ENCODE measurements at places on chromosomes 16 and 17.

- no peak for DNase-seq
Observed at GRCh38 chr17:27445971-27446370, 10.3 kb upstream of the KSR1 start.

DNA sequence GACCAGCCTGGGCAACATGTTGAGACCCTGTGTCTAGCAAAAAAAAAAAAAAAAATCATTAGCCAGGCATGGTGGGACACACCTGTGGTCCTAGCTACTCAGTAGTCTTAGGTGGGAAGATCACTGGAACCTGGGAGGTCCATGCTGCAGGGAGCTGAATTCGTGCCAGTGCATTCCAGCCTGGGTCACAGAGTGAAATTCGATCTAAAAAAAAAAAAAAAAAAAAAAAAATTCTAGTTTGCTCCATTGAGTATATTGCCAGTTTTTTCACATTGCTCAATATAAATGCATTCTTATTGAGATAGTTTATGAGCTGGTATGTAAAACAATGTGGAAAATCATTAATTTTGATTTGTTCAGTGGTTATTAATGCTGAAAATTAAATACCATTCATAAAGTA is 52.0 kb downstream of the ABHD15 start:
- no peak for DNase-seq

DNA sequence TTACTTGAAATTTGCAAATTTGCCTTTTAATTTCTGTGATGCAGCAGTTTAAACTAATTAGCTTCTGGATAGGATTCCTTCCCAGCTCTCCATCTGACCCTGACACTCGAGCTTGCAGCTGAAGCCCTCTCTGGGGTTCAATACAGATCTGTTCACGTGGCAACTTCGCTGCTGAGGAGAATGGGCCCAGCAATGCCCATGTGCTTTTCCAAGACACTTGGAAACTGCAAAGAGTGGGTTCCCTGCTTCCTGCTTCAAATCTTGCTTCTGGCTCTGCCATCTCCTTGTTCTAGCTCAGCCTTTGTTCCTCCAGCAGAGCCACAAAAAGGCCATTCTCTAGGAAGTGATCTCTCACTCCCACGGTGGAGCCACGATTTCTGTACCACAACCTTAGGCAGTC is 50.0 kb upstream of the IRX6 start:
- DNase-seq = no peak

DNA sequence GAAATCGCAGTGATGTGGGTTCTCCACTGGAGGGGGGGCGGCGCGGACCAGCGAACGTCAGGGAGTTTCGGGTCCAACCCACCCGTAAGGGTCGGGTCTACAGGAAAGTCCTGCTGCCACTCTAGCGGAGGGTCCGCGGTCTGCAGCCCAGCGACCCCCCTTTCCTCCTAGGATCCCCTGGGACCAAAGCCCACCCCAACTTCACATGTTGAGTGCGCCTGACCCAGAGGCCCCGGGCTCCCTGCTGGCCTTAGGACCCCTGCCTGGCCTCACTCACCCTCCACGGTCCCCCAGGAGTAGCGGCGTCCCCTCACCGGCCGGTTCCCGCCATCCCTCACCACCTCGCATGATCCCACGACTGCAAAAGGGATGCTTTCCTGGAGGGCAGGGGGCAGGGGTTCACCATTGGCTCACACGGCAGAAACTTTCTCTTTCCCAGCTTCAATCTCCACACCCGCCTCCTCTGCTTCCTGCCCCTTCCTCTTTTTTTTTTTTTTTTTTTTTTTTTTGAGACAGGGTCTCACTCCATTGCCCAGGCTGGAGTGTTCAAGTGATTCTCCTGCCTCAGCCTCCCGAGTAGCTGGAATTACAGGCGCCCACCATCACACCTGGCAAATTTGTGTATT is 3.1 kb downstream of the SEPTIN1 start:
- no peak for DNase-seq

GRCh38 chr16:67326472-67327309 is at the start of the genes KCTD19 and LRRC36:
KCTD19 (minus strand) TSS chr16:67326741; CDS start chr16:67326707, 34 bp downstream.
LRRC36 (plus strand) TSS chr16:67326815; CDS start chr16:67326863, 48 bp downstream.
- no peak for DNase-seq

DNA sequence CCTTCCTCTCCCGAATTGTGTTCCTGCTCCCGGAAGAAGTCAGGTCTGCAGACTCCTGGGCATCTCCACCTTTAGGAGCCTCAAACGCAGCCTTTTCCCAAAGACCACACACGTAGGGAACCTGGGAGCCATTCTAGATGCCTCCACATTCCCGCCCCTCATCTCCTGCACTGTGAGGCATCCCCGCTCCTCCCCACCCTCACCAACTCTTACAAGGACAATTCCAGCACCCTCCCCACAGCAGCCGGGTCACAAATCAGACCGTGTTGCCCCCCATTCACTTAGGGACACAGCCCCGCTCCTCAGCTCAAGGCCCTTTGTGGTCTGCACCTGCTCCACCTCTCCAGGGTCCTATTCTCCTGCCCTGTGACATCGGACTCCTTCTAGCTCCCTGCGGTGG is 49.6 kb downstream of the ABR start:
- DNase-seq = no peak

DNA sequence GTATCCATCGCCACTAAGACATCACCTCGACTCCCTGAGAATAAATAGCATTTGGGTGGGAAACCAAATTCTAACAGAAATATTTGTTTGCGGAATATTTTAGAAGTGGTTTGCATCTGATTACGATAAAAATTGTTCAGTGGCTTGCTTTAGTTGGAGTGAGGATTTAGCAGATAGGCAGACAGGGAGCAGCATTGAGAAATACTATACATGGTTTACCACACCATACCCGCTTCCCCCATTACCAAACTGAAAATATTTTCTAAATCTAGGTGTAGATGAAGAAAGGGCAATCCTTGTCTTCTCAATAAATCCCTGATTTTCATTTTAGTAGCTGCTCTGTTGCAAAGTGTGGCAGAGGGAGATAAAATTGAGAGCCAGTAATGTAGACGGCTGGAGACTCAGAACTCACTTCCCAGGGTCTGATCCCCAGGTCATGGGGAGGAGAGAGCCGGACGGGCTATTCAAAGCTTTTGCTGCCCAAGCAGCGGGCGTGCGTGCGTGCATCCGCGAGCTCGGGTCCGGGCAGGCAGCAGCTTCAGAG is 808 bp upstream of the BAHCC1 start:
- no peak for DNase-seq

- DNase-seq = no peak
Observed at GRCh38 chr17:1946021-1946932, 78.9 kb downstream of the RTN4RL1 start.

GRCh38 chr16:49453983-49454382 is 80.4 kb downstream of the C16orf78 start:
- no peak for DNase-seq

GRCh38 chr16:88558457-88559442 is 11.5 kb upstream of the ZC3H18 start:
- DNase-seq = peak; percentile 68

GRCh38 chr17:43609613-43610385 is 51.9 kb downstream of the MEOX1 start:
- DNase-seq = no peak

- no peak for DNase-seq
Observed at GRCh38 chr17:2266045-2266864, 37.3 kb downstream of the SMG6 start.

DNA sequence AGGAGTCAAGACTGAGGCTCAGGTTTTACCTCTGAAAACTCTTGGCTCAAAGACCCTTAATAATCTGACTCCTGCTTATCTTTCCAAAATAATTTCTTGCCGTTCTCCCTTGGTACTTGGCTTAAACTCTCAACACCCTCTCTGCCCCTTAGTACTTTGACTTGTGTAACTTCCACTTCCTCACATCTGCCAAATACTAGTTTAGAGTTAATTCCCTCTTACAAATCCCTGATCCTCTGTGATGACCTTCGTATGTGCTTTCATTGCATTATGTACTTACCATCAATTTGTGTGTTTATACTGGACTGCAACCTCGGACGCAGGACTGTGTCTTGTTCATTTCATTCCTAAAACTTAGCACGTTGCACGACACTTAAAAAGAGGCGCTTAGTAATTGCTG is 35.2 kb downstream of the ZNF207 start:
- no peak for DNase-seq

GRCh38 chr16:83792391-83792790 is 15.4 kb upstream of the HSBP1 start:
- DNase-seq = no peak

GRCh38 chr16:58615280-58615679 is 14.3 kb downstream of the CNOT1 start:
- no peak for DNase-seq

DNA sequence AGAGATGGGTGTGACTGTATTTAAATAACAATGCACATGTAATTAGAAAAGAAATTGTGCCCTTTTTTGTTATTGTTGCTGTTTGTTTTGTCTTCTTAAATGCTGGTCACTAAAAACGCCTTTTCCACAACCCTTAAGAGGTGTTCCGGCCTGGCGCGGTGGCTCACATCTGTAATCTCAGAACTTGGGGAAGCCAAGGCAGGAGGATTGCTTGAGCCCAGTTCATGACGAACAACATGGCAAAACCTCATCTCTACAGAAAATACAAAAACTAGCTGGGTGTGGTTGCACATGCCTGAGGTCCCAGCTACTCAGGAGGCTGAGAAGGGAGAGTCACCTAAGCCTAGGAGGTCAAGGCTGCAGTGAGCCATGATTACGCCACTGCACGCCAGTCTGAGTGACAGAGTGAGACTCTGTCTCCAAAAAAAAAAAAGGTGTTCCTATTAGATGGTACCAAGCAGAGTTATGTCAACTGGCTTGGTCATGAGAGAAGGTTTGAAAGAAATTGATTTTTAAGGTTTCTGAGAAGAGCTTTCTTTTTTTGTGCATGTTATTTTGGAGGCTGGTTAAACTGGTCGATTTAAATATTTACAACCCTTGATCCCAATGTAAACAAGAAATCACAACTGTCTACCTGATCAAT is 23.5 kb upstream of the RFFL start:
- DNase-seq = no peak

DNA sequence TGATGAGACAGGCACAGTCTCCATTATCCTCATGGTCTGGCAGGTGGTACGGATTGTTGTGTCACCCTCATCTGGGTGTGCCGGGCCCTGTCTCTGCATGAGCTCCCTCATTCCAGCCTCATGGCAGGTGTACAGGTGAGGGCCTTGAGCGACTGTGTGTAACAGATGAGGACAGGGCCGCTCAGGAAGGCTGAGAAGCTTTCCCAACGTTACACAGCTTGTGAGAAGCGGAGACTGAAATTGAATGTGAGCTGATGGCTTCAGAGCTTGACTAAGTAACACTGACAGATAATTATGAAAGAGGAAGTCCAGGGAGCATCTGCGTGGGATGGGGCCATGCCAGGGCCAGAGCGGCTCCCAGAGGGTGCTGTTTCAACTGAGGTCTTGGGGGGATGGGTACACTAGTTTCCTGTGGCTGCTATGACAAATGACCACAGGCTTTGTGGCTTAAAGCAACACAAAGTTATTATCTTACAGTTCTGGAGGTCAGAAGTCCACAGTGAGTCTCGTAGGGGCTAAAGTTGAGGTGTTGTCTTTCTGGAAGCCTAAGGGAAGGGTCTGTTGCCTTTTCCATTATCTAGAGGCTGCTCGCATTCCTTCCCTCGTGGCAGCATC is 36.7 kb downstream of the CMIP start:
- peak; percentile 83 for DNase-seq

- DNase-seq = peak; percentile 81
Observed at GRCh38 chr17:79915850-79916430, 76.7 kb upstream of the CBX4 start.

DNA sequence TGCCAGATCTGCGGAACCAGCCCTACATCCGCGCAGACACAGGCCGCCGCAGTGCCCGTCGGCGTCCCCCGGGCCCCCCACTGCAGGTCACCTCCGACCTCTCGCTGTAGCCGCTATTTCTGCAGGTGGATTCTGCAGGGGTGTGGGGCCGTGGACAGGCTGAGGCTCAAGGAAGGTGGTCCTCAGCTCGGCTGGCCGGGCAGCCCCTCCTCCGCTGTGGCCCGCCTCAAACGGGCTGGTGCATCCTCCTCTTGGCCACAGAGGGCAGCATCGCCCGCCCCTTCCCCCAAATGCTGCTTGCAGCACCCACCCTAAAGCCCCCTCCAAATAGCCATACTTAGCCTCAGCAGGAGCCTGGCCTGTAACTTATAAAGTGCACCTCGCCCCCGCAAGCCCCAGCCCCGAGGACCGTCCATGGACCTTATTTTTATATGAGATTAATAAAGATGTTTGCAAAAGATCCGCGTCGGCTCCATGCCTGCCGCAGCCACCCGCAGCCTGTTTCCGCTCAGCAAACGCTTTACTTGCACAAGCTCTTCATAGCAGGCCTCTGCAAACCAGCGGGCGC is 14.9 kb downstream of the SPATA32 start:
- DNase-seq = no peak

- peak; percentile 65 for DNase-seq
Observed at GRCh38 chr16:69131839-69132423, 457 bp downstream of the CHTF8 start.

DNA sequence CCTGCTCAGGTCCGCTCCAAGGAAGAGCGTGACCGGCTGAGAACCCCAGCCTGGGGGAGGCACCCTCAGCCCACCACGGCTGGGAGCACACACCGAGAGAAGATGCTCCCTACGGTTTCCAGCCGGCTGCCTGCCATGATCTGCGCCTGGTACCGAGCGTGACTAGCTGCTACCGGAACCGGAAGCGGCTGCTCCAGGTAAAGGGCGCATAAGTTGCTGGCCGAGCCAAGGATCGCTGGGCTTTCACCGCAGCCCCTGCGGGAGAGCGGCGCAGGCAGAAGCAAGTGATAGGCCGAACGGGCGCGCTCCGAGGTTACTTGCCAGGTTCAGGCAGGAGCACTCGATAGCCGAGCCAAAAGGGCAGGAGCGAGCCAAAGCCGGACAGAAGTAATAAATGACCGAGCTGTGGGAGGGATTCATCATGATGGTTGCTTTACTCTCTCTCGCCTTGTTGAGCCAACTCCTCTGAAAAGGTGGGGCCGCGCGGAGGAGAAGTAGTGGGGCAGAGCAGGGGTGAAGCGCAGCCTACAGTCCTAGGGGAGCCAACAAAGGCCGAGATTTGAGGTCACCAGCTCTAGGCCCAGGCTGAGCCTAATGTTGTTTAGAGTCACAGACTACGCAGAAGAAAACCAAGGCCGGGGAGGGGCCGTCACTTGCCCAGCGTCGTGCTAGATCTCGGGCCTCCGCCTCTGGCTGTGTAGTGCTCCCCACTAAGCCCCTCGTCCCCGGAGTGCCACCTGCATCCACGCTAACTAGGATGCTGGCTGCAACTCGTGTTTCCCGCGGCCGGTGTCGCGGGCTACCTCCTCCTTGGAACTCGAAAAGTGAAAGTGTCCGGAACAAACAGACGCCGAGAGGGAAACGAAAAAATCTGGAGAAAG is at the start of gene MRPS23:
MRPS23 (minus strand) TSS at position 171 of the 881 bp plus-strand sequence; CDS start at position 137, 34 bp downstream.
- DNase-seq = peak; percentile 98

All from A172 (cell line).